RWPE2 (cell line): ENCODE measurements at places on chromosomes 13 and 19.

- DNase-seq = no peak
Measured at GRCh38 chr13:102317593-102317992, 84.3 kb downstream of the FGF14 start.

DNA sequence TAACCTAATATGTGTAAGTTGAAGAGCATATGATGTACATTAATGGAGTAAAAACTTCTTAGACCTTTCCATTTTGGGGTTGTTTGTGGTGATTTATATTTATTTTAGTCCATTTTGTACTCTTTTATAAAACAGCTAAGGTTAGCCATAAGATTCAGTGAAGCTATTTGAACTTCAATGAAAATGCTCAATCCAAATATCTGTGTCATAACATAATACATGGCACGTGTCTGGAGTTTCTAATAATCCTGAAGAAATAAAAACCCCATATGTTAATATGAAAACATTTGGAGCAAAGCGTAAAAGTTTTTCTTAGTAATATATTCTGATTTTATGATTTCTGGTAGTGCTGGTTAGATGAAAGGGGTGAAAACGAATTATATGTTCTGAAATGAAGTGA is 1729.7 kb downstream of the PCDH9 start:
- no peak for DNase-seq

DNA sequence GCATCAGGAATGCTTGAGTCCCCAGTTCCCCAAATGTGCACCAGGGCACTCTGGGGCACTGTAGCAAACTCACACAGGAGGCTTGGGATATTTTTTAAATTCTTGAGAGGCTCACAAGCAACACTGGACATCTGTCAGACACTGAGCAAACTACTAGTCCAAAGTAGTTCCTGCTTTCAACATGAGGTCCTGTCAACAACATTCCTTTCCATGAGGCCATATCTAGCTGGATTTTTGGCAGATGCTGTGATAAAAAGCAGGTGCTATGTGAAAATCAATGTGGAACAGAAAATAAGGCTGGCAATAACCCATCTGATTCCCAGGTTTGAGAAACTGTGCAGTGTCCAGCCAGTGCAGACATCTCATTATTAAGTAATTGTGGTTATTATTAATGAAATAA is 50.5 kb downstream of the STARD13 start:
- no peak for DNase-seq

- no peak for DNase-seq
Measured at GRCh38 chr13:28621449-28621848, 37.5 kb upstream of the POMP start.

- DNase-seq = no peak
Measured at GRCh38 chr13:113792236-113792770, 33.3 kb downstream of the TMEM255B start.

- no peak for DNase-seq
Measured at GRCh38 chr13:27353166-27353583, 71.2 kb upstream of the GTF3A start.

DNA sequence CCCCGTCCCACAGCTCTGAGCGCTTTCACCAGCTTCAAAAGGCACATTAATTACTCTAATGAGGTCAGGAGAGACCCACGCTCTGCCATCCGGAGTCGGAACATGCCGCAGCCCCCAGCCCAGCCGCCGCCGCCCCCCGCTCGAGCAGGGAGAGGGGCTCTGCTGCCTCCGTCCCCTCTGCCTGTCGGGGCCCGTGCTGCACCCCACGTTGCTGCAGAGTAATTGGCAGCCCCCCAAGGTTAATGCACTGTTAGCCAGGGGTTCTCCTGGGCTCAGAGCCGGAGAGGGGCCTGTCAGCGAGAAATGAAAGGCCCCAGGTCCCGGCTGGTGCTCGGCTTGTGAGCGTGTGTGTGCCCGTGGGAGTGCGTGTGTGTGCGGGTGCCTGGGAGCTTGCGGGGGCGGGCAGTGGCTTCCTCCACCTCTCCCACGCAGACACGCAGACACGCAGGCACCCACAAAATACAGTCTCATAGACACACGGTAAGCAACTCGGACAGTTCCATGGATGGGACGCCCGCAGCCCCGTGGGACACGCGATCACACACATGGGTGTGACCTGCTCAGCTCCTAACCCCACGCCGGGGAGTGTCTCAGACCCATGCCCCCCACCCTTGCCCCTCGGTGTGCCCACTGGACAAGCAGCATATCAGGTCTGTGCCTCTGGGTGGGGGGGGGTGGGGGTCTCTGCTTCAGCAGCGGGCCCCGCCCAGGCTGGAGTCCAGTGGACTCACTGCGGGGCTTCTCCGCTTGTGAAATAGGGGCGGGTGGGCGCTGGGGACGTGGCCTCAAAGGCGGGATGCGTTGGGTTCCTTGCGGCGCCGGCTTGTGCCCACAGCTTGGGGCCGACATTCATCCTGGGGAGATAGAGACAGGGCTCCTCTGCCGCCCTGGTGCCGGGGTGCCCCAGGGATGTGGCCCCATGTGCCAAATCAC is 4.8 kb upstream of the EFNA2 start:
- DNase-seq = no peak

DNA sequence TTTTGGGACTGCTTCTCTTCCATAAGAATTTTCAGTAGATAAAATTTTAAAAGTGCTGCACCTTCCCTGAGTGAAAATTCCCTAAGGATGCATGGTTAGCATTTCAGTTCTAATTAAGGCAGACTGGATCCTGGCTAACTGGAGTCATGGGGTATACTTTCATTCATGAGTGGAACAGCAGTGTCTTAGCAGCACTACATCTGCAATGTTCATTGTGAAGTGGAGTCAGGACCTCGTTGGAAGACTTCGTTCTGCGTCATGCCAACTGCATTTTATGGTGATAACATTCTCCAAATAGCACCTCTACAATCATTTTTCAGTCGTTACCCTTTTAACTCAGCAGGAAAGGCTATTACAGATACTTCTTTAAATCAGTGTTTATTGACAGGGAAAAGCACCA is 25.5 kb downstream of the PHF11 start:
- no peak for DNase-seq

DNA sequence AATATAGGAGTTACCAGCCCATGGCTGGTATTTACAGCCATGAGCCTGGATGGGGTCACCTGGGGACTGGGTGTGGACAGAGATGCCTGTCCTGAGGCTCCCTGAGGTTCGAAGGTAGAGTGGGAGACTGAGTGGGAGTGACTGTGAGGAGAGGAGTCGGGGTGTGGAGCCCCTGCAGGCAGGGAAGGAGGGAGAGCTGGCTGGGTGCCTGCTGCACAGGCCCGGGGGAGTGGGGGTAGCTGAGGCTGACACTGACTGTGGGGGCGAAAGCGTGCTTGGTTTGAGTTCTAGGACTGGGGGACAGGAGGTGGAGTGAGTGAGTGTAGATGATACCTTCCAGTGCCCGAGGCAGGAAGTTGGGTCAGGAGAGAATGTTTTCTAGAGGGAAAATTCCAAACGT is 7.1 kb downstream of the RAB11B start:
- DNase-seq = no peak

GRCh38 chr13:40383132-40383531 is 283.3 kb downstream of the FOXO1 start:
- no peak for DNase-seq

- no peak for DNase-seq
Measured at GRCh38 chr19:9914315-9915207, 21.8 kb downstream of the OLFM2 start.

GRCh38 chr19:12639901-12640613 is 26.5 kb downstream of the MAN2B1 start:
- DNase-seq = no peak

DNA sequence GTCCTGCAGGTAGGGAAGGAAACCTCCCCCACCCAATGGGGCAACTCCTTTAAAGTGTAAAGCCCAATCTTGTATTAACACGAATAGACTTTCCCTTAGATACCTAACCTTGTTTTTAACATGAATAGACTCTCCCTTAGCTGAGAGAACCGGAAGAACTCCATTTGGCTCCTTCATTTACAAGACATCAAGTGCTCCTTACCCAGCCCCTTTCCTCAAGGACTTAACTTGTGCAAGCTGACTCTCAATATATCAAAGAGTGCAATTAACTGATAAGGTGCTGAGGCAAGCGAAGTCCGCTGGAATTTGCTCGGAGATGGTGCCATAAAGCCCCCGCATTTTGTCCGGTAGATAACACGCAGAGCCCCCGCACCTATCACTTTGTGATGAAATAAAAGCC is 9.9 kb upstream of the ZNF90 start:
- no peak for DNase-seq

DNA sequence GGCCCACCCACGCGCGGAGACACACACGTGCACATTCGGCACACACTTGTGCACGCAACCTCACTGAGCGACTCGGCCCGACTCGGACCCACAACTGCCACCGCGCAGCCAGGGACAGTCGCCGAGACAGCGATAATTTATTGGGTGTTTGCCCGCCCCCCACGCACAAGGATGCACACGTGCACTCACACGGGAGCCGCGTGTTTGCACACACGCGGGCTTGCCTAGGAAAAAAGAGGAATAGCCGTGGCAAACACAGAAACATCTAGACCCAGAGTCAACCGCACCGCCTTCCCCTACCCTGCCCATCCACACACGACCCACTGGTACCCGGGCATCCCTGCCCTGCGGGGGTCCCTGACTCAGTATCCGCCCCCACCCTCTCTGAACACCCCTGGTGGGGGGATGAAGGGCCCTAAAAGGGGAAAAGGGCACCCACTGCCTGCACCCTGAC is 1.1 kb upstream of the SSBP4 start:
- peak; percentile 72 for DNase-seq

- DNase-seq = no peak
Measured at GRCh38 chr13:110244976-110245375, 62.0 kb downstream of the COL4A1 start.

DNA sequence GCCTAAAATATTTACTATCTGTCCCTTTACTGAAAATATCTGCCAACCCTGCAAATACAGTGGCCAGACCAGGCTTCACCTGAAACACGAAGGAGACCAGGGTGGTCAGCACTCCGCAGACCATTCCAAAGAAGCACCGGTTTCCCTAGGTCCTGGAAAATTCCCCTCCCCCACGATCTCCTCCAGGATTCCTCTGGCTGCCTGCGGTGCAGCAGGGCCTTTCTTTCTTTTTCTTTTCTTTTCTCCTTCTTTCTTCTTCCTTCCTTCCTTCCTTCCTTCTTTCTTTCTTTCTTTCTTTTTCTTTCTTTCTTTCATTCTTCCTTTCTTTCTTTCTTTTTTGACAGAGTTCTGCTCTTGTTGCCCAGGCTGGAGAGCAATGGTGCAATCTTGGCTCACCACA is 152.7 kb downstream of the USP12 start:
- no peak for DNase-seq

- DNase-seq = no peak
Measured at GRCh38 chr13:66723576-66723975, 506.6 kb downstream of the PCDH9 start.

GRCh38 chr13:46728777-46729176 is 68.2 kb downstream of the ESD start:
- DNase-seq = no peak

GRCh38 chr13:100610391-100611347 is 22.1 kb upstream of the GGACT start:
- DNase-seq = no peak

DNA sequence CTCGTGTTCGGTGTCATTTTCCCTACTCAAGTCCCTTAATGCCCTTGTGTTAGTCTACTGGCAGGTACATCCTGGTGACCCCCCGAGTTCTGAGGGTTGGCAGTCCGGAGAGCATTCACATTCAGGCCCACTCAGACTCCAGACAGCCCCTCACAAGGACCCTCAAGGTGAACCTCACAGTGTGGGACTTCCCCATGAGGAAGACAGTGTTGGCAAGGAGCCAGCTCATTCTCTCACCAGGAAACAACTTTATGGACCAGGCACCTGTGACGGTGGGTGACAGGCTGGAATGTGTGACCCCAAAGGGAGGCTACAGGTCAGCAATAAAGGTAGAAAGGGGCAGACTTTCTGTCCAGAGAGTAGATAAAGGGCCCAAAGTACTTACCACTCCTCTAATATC is 24.5 kb downstream of the RDH8 start:
- no peak for DNase-seq

- no peak for DNase-seq
Measured at GRCh38 chr19:29467824-29468401, 57.9 kb upstream of the VSTM2B start.

DNA sequence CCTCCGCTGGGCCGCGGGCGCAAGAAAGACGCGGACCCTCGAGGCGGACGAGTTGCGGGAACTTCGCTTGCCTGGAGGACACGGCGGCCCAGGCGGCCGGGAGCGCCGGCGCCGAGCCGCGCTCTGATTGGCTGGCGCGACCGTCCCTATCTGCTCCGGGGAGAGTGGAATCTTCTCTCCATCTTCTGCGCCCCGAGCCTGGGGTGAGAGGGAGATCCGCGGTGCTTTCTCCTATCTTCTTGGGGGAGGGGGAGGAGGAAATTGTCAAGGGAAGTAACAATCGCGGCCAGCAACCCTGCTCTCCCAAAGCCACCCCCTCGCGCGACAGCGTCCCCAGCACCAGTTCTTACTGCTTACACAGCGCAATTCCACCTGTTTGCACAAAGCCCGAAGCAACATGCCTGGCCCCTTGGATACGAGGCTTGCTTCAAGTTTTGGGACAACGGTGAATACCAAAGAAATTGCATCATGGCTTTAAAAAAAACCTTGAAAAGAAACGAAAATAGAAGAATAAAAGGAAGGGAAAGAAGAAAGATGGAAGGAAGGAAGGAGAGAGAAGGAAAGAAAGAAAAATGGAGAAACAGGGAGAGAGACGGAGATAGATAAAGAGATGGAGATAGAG is 4.8 kb downstream of the SOX21 start:
- DNase-seq = no peak

DNA sequence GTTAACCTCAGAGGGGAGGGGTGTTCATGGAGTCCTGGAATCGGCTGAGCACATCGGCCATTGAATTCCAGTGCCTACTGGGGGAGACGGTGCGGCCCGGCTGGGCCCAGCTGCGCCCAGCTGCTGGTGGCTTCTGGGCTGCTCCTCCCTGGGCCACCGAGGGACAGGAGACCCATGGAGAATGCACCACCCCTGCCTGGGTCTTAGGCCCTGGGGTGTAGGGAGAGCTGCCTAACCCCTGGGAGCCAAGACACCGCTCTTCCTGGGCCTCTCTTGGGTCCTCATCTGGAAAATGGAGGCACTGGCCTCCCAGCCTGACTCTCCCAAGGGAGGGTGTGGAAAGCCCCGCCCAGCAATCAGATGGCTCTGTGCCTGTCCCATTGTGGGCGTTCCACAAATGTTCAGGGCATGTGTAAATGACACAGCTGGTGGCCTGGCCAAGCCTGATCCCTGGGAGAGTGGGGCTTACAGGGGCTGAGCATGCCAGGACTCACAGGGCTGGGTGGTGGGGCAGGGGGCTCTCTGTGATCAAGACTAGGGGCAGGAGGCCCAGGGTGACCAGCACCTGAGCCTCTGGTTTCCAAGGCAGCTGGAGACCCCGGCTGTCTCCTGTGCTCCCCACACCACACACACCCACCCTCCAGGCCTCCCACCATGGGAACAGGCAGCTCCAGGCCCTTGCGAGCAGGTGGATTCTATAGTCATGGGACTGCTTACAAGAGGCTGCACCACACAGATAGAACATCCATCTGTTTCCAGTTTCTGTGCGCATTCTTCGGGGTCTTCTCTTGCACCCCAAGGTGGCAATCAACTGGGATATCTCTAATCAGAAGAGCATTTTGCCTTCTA is 150.9 kb downstream of the URI1 start:
- peak; percentile 46 for DNase-seq

GRCh38 chr13:40074338-40074737 is 418.9 kb downstream of the COG6 start:
- DNase-seq = no peak
